ENCODE measurements at places on chromosomes 4 and X.

- DNase-seq = no peak
Observed at GRCh38 chr4:124105212-124105611, 607.3 kb downstream of the ANKRD50 start.

GRCh38 chr4:159150821-159151390, 48.0 kb downstream of the RAPGEF2 start:
- peak; percentile 94 for DNase-seq

GRCh38 chr4:148561467-148561866, 119.3 kb upstream of the NR3C2 start:
- no peak for DNase-seq

DNA sequence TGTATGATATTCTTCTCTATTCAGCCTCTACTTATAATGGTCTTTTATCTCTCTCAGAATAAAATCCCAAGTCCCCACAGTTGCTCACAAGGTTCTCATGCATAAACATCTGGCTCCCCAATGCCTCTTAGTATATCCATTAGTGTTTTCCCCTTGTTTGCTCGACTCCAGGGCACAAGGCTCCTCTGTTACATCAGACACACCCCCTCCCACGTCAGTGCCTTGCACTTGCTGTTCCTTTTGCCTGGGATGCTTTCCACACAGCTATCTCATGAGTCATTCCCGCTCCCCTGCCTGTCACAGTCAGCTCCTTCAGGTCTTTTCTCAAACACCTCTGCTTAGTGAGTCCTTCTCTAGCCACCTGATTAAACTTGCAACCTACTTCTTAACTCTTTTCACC, 260.2 kb downstream of the IL1RAPL1 start:
- no peak for DNase-seq

DNA sequence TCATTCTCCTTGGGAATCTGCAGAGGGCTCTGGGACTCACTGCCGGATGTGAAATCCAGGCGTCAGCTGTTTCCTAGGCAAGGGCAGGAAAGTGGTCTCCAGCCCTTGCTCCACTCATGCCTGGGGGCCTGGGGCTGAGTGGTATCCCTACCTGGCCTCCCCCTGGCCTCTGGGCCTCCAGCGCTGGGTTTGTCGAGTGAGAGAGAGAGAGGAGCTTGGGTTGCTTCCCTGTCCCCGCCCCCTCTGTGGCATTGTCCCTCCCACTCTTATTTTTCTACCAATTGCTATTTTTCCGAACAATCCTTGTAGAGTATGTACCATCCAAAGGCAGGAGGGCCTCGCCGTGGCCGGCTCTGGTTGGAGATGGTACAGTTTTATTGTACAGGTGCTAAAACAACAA, 53.1 kb downstream of the ELF4 start:
- DNase-seq = no peak

DNA sequence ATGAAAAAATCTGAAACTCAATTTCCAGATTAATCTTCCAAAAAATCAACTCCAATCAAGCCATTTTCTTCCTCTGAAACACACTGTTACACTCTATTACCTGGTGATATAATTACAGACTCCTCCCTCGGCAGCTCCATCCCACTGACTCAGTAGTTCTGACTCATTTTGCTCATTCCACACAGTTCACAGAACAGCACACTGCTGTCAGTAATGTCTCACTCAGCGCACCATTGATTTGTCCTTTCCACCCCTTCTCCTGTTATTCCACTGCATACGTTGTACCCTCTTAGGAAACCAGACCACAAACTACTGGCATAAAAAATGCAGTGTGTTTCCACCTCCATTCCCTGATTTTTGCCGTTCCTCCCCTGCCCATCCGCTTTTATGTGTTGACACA, 212.7 kb downstream of the SLIT2 start:
- DNase-seq = no peak

DNA sequence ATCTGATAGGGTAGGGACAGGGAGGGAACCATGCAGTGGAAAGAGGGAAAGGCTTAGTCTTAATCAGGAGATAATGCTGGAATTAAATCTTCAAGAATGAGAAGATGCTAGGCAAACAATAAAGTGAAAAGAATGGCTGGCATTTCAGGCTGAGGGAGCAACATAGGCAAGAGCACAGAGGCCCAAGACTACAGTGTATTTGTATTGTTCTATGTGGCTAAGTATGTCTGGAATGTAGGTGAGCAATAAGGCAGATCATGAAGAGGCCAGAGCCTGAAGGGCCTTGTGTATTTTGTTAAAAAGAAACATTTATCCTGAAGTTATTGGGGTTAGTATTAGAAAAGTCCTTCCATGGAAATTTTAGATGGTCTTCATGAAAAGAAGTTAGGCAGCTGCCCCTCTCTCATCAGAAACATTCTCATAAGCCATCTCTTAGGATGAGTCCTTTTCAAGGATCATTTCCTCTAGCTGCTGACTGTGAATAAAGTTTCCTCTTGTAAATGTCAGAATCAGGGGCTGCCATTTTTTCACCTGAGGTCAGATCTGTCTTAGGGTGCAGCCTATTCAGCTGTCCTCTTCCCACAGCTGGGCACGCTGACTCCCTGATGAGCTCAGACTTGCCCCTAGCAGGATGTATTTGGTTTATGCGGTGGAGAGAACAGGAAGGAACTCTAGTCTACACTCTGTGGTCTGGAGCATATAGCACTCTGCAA, 46.3 kb downstream of the ATP10D start:
- peak; percentile 85 for DNase-seq

DNA sequence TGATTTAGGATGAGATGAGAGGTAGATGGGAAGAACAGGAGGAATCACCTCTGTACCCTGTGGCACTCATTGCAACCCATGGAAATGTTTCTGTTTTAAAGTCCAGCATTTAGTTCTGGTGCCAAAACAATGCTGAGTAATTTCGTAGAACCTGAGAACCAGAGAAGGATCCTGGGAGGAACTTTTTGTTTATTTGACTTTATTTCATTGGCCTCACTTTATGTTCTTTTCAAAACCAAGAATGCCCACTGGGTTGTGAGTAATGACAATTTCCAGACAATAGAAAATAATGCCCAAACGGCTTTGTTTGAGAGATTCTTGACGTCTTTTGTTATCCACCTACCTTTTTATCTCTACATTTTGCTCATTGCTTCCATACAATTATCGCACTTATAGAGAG, 111.3 kb downstream of the SHROOM3 start:
- no peak for DNase-seq

GRCh38 chrX:20061855-20062254, 54.9 kb downstream of the MAP7D2 start:
- no peak for DNase-seq

- peak; percentile 58 for DNase-seq
Observed at GRCh38 chr4:153661215-153661822, 22.8 kb upstream of the TLR2 start.

- no peak for DNase-seq
Observed at GRCh38 chr4:146472404-146472803, 49.3 kb downstream of the SLC10A7 start.

GRCh38 chrX:37380256-37380655, 31.1 kb downstream of the PRRG1 start:
- DNase-seq = no peak

DNA sequence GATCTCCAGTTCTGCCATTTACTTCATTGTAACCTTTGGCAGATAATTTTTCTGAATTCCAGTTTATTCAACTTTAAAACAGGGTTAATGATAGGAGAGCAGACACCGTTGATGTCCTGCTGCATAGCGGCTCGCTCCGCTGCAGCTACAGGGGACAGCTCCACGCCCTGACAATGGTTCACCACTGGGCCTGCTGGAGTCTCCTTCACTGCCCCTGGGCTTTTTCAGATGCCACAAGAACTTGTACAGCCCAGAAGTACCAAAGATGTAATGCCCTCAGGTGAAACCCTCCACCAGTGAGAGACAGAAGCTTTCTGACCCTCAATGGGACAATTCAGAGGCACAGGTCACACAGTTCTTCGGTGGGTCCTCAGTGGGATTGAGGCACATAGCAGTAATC, 22.7 kb upstream of the SEPTIN11 start:
- no peak for DNase-seq

DNA sequence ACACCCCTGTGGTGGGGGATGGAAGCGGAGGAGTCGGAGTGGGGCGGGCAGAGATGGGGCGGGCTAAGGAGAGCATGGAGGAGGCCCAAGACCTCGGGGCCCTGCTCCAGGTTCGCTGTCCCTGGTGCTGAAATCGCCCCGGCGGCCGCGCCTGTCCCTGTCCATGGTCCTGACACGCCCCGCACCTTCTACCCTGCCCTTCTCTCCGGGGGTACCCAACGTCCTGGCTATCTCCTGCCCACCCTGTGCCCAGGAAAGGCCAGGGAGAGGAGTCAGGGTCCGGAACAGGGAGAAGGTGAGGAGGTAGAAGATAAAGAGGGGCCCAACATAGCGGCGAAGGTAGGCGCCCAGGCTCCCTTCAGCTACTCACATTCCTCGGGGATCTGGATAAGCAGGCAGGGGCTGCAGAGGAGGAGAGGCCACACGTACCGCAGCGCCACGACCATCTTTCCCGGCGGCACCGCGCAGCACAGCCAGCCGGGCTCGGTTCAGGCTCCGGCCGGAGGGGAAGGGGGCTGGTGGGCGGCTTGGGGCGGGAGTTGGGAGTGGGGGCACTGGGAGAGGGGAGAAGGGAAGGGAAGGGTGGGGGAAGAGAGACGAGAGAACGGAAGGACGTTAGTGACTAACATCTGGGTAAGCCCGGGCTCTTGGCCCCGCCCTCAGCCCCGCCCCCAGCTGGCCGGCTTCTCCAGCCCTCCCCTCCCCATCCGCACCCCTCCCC, 10.4 kb downstream of the L1CAM start:
- DNase-seq = peak; percentile 67

DNA sequence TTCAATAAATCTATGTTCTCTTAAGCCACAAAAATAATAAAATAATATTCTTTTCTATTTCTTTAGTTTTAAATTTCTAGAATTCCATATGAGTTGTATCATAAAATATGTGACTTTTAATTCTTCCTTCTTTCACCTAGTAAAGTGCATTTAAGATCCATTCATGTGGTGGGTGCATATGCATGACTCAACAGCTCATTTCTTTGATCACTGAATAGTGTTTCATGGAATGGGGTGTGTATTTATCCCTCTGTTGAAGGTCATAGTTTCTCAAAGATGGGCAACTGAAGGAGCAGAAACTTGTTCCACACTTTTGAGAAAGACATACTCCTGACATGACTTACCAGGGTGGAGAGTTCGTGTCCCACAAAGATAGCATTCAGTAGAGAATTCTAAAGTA, 1230.3 kb upstream of the AGA start:
- DNase-seq = no peak

DNA sequence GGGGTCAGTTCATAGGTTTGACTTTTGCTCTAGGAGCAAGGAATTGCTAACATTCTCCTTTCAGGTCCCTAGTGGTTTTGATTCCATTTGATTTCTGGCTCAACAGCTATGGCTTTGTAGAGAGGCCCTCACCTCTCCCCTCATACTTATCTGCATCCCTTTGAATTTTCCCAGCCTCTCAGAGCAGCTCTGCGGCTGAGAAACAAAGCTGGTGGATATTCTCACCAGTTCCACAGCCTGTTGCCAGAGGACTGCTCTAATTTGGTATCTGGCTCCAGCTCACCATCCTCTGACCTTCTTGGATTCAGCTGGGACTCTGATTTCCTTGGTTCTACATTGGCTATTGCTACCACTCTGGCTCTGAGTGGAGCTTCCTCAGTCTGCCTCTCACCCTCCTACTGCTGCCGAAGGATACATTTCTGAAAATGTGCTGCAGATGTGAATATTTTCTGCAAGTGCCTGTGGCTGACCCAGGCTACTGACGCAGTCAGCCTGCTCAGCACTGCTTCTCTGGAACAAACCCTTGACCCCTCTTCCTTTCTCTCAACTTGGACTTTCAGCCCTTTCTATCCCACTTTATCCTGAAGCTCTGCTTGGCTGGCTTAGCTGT, 110.9 kb upstream of the ENPEP start:
- no peak for DNase-seq

DNA sequence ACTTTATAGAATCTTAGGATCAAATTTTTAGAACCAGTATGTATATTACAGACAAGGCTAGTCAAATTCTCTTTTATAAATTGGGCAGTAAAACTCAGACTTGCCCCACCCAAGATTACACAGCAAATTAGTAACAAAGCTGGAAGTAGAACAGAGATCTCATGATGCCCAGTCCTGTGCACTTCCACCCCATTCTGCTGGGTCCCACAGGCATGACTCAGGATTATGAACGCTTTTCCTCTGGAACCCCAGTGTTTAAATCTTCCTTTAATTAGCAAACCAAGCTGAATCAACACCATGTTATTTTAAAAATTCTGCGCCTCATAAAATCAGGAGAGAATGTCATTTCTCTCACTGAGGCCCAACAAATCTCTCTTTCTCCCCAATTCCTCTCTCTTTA, 1.5 kb upstream of the IL13RA2 start:
- no peak for DNase-seq

- peak; percentile 57 for DNase-seq
Observed at GRCh38 chr4:190020790-190021717, 6.0 kb downstream of the FRG2 start.

DNA sequence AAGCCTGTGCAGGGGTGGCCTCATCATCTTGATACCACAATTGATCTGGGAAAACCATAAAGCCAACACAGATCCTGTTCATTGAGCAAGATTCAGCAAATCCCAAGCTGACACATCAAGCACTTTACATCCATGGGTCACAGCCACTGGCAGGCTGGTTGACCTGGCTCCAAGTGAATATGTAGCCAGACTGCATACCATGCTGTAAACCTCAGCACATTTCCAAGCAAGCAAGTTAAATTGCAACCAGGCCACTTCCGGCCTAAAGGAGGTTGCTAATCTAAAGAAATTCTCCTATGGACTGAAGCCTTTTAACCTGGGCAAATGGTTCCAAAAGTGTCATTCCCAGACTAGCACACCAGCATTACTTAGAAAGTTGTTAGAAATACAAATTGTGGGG, 54.4 kb upstream of the USP26 start:
- DNase-seq = no peak

DNA sequence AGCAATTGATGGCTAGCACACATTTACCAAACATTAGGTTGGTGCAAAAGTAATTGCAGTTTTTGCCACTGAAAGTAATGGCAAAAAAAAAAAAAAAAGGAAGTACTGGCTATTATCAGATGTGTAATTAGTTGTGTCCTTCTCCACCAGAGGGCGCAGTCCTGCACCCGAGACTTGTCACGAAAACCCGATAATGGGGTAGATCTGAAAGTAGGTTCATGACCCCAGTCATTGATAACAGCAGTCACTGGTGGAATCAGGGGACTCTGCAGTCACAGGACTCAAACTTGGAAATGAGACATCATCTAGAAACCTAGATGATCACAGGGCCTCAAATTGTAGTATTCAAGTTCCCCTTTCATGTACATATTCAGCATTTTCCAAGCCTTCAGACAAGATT, 13.1 kb upstream of the ACOT9 start:
- DNase-seq = peak; percentile 80

DNA sequence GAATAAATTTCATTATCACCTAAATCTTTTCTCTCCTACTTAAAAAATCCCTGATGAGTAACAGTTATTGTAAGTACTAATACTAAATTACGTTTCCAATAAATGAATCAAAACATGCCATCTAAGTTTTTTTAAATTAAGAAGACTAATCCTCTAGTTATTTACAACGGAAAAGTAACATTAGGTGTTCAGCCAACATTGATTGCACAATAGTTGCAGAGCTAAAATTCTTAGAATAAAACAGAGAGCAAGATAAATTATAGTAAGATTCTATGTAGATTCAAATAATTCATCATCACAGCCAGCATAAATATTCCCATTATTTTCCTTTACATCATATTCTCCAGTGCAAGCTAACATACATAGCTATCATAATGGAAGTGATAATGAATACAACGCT, 139.2 kb downstream of the HDX start:
- DNase-seq = no peak
